HT1080 (cell line): ENCODE measurements at places on chromosomes 3 and 15.

DNA sequence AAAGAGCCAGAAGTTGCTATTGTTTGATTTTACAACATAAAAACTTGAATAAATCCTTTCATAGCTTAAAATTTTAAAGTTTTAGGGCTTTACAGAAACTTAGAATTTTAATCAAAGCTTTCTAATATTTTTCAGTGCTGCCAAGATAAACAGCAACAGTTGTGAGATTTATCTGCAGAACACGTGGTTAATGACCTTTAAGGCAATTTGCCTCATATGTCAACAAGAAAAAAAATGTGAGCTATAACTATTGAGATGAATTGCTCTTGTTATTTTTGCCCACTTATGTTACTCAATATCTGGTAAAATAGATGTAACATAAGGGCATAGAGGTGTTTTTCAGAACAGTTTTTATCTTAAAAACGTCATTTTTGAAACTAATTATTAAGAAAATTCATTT is 96.7 kb upstream of the NECTIN3 start:
- no peak for DNase-seq

GRCh38 chr3:167162083-167162482 is 218.0 kb downstream of the ZBBX start:
- no peak for DNase-seq

- DNase-seq: peak; percentile 65
Observed at GRCh38 chr15:60255390-60255789, 142.4 kb downstream of the ANXA2 start.

GRCh38 chr3:109225516-109225915 is 89.0 kb downstream of the C3orf85 start:
- no peak for DNase-seq

DNA sequence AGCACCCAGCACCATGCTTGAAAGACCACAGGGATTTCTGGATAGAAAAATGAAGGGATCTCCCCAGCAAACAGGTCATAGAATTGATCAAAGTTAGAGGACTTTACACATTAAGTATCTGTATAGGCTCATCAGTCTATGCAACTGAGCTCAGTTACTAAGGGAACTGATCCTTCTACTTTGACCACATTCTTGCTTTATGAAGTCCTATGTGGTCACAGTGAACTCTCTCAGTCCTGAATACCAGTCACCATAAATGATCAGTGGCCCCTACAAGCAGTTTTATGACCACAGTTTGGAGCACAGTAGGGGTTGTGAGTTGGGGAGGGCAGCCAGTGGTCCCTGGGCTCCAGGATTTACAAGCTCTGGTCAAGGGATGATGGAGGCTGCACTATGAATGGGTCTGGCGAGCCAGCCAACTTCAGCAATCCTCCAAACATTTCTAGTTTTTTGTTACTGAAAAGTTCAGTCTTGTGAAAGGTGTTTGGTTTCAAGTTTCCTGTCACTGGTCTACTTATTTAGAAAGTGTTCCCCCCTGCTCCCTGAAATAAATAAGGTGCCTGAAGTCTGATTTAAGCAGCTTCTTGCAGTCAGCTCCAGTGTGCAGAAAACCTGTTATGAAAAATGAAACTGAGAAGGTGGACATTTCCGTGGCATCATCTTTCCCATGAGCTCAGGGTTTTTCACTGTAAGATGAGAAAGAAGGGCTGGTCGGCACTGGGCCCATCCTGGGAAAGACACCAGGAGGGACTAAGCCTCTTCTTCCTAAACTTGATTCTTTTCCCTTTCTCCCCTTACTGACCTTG is 75.5 kb downstream of the DAPK2 start:
- DNase-seq: no peak

- no peak for DNase-seq
Observed at GRCh38 chr15:75989045-75989444, 23.2 kb downstream of the NRG4 start.

GRCh38 chr3:81868597-81868996 is 107.2 kb upstream of the GBE1 start:
- DNase-seq: no peak

- no peak for DNase-seq
Observed at GRCh38 chr3:196202516-196202970, 8.7 kb downstream of the ZDHHC19 start.

- peak; percentile 57 for DNase-seq
Observed at GRCh38 chr3:69161587-69162307, 39.4 kb upstream of the LMOD3 start.

GRCh38 chr3:3600665-3601340 is 198.4 kb upstream of the LRRN1 start:
- peak; percentile 1 for DNase-seq

DNA sequence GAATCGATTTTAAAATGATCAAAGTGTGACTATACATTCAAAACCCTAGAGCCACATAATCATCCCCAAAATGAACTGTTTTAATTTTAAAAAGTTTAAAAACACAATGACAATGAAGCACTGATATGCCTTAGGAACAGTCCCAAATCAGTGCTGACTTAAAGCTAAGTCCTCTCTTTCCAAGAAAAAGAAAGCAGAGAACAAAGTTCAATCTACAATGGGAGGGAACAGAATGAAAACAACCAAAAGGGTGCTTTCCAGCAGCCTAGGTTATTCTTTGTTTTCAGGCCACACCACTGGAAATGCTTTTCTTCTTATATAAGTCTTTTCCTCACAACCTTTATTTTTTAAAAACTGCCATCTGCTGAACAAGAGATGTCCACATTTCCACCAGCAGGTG is 7.2 kb upstream of the STIMATE start:
- no peak for DNase-seq

- no peak for DNase-seq
Observed at GRCh38 chr3:139132976-139133375, 88.3 kb upstream of the PRR23C start.

DNA sequence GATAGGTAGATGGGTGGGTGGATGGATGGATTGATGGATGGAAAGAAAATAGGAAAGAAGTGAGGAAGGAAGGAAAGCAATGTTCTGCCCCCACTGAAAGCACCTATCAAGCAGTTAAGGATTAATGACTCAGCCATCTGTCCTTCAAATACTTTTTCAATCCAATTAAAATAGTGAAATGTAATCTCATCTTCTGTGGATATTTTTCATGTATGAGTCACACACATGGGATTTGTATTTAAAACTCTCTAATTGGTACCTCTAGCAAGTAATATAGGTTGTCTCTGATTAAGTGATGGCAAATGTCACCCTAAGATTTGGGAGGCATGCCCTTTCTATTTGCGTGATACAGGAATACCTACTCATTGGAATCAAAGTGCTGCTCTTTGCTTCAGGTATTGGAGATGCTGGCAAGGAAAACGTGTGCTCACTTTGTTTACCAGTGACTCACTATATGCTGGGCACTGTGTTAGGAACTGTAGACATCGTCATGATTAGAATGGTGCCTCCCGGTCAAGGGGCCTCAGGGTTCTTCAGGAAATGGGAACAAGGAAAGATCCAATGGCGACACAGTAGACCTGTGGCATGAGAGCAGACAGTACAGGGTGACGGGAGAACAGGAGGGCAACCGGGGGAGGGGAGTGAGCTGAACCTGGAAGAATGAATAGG is 230.1 kb downstream of the CLSTN2 start:
- DNase-seq: peak; percentile 76

DNA sequence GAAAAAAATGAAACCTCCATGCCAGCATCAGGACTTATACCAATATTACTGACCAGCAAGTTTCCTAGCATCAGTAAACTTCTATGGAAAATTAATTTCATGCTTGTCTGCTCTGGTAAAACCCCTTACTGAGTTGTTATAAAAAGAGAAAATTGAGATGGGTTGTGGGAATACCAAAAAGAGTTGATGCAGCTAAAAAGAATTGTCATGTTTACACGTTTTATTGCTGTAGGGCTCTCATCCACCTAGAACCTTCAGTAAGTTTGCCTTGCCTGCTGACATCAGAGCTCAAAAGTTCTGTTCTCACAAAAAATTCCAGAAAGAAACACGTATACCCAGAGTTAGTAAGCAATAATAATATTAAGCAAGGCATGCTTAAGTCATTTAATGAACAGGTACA is 641.3 kb upstream of the ZNF385D start:
- no peak for DNase-seq

DNA sequence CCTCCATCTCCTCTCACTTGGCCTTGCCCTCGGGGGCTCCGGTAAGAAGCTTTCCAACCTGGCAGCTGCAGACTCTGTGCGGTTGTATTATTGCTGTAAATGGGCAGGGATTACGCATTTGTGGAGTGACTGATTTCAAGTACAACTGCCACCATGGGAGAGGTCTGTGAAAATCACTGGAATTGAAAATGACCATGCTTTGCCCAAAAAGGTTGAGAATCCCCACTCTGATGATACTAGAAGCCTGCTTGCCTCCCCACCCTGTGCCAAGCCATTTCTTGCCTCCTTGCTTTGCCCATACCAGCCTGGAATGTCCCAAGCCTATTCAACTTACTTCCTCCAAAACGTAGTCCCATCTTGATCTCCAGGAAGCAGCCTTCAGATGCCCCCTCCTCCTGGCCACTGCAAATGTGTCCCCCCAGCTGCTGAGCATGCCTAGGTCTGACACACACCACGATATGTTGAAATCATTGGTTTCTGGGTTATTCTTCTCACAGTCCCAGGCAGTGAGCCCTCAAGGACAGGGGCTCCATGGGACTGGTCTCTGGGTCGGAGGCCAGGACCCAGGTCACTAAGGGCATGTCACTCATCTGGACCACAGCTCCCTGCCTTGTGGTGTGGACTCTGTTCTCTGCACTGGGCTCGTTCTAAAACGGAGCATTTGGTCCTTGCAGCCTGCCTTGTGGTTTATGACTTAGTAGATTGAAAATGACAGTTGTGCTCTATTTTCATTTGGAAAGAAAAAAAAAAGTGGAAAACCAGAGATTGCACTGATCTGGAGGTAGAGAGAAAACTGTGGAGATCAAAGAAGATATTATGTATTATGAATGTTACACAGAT is 42.9 kb downstream of the SMAD3 start:
- DNase-seq: no peak

DNA sequence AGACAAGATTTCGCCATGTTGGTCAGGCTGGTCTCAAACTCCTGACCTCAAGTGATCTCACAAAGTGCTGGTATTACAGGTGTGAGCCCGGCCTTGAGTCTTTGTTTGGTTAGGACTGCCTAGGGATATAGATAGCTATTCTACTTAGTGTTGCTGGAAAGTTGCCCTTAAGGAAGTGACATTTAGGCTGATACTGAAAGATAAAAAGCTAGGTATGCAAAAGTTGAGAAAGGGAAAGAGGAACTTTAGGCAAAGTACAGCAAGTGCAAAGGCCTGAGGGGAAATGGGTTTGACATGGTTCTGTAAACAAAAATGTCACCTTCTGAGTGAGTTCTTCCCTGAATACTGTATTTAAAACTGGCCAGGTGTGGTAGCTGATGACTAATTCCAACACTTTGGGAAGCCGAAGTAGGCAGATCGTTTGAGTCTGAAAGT is 111.5 kb downstream of the ZNF609 start:
- DNase-seq: no peak

- DNase-seq: no peak
Observed at GRCh38 chr3:149450281-149450680, 24.2 kb upstream of the TM4SF4 start.

DNA sequence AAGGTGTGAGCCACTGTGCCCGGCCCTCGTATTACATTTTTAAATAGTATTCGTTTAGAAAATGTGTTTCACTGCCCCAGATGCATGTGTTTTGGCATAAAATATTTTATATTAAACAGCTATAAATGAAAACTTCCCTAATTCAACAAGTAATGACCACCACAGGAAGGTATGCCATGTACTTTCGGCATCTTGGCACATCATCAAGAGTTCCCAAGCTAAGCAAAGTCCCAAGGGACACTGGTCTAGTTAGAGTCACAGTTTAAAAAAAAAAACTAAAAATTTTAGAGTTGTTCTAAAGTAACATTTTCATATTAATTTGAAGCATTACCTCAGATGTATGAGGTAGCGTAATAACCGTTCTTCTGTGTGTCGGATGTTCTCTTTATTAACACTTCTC is 15.6 kb upstream of the ARPP19 start:
- no peak for DNase-seq

- DNase-seq: no peak
Observed at GRCh38 chr15:65088643-65089021, 12.1 kb downstream of the KBTBD13 start.

DNA sequence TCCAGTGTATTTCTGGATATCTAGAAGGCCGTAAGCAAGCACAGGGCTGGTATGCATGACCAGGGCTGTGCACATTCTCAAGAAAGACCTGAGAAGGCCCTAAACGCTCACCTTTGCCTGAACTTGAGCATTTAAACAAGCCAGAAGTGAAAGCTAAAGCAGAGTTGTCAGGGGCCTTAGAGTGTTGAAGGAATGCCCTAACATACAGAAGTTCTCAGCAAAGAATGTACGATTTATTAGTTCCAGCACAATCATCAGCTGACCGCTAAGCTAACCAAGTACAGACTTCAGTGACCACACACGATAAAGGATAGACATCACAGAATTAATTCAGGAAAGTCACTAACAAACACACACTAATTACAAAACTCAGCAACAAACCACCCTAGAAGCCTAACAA is 8.7 kb downstream of the HLTF start:
- no peak for DNase-seq

- DNase-seq: no peak
Observed at GRCh38 chr3:36763850-36764703, at the start of gene DCLK3. Gene DCLK3, minus strand, starts transcription at chr3:36764553. Its CDS starts 290 bp downstream, at chr3:36764263.

DNA sequence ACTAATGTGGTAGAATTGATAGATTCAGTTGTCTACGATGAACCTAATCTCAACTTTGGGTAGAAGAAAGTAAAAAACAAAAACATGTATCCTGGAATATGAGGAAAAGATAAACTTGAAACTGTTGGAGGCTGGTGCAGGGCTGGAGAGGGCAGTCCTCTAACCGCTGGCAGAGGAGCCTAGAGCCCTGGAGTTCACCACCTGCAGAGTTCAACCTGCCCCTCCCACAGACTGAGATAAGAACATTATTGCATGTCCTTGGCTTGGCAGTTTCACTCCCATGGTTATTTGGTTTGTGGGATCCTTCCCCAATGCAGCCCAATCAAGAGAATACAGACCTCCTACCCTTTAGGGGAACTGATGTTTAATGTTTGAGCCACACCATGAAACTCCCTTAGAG is 53.2 kb upstream of the GATM start:
- no peak for DNase-seq

GRCh38 chr3:61561374-61562041 is at the start of gene PTPRG:
Gene PTPRG, plus strand, starts transcription at chr3:61561571. Its CDS starts 717 bp downstream, at chr3:61562288.
- peak; percentile 91 for DNase-seq

DNA sequence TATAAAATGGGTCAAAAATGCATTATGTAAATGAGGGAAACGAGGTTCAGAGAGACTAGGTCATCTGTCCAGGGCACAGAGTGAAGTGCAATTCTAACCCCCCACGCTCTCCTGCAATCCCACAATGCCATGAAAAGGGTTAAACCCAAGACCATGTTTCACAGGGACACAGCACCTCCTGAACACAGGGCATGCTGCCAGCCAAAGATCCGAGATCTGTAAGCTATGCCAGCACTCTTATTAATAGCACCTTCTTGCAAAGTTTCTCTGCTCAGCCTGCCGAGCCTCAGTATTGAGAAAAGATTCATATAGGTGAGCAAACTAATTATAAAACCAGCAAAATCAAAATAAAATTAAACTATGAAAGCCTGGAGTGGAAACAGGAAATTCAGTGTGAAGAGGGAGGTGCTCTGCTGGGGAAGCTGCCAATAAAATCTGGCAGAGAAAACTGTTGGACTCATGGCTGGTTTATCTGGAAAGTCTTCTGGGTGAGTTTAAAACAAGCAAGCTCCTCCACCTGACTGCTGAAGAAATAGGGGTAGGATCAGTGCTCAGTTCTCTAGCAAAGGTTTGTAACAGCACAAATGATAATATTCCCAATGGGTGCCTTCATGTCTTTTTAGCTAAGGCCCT is 50.3 kb downstream of the LRIG1 start:
- DNase-seq: no peak
